ENCODE measurements at places on chromosomes 2 and 18.
A peak's percentile ranks its signal among the peaks of the same experiment; 100 is the strongest.

GRCh38 chr2:174335254-174335987, 667 bp downstream of the SP9 start:
- DNase-seq, result peak; percentile 31

DNA sequence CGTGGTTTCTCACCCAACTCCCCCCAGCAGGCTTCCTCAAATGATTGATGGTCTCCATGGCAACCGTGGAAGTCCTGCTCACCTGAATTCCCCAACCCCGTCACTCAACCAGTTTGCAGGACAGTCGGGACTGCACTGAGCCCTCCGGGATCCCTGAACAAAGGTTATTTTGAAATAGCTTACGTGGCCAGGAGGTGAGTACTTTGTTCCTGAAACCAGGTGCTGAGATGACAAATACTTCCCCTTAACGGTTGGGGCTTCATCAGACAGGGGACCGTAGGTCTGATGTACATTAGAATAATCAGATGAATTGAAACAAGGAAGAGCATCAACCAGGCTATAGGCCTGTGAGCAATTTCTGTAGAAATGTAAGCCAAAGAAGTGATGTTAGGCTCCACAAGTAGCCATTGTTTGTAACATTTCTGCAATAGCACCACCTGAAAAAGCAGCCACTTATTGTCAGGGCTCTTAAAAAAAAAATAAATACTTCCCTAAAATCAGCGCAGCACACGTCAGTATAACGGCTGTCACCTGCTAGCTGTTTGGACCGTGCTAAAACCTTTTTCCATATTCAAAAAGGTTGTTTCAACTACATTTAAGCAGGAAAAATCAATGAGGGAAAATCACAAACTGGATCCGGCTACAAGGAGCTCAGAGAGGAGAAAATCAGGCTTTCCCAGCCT, 206.4 kb upstream of the ID2 start:
- no peak for DNase-seq

DNA sequence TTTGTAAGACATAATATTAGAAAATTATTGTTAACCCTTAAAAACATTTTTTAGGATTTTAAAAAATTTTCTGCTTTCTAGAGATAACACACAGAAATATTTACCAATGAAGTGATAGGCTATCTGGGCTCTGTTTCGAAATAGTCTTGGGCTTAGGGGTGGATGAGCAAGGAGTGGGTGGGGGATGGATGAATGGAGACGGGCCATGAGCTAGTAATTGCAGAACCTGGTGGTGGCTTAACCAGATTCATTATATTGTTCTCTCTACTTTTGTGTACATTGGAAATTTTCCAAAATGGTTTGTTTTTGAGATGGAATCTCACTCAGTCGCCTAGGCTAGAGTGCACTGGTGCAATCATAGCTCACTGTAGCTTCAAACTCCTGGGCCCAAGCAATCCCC, 89.6 kb downstream of the TCF7L1 start:
- DNase-seq, result no peak

GRCh38 chr18:715626-716025, 3.2 kb upstream of the ENOSF1 start:
- DNase-seq, result no peak

DNA sequence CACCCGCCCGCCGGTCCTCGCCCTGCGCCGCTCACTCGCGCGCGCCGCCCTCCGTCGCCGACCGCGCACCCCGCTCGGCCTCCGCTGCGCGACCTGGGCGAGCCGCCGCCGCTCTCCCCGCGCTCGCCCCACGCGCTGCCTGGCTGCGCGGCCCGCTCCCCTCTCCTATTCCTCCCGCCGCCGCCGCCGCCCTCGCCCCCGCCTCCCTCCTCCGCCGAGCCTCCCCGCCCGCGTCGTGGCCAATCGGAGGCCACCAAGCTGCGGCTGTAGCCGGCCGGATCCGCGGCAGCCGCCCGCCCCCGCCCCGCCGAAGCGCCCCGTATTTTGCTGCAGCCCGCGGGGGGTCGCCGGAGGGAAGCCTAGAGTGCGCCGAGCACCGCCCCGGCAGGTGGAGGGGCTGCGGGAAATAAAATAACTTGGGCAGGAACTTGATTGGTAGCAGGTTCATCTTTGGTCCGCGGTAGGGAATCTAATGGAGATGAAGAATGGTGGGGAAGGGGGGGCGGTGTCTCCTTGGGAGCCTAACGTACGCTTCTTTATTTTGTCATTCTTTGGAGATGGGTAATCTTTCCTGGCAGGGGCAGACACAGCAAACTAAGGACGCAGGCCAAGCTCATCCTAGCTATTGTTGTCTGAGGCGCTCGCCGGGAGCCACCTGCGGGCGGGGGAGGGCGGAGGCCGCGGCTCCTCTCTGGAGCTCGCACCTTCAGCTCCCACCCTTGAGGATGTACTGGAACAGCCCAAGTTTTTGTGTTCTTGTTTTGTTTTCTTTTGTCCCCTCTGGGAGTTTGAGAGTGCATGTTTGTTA, 1.1 kb upstream of the CDH2 start:
- peak; percentile 80 for DNase-seq

GRCh38 chr2:167943368-167943767, 304.0 kb downstream of the STK39 start:
- no peak for DNase-seq

DNA sequence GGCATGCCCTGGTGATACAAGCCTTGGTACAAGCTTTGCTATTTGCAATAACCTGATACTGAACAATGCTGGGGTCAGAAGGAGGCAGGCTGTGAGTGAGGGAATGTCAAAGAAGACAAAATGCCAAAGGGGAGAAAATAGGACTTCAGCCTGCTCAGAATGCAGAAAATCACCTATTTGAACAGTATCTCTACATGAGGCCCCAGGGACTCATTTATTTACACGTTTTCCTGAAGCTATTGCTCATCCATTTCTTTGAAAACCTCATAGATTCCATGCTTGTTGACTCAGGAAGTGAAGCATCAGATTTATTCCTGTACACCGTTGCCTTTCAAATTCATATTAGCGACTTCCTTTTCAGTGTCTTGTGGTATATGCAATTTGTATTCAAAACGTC, 69.4 kb upstream of the CBLN2 start:
- no peak for DNase-seq

DNA sequence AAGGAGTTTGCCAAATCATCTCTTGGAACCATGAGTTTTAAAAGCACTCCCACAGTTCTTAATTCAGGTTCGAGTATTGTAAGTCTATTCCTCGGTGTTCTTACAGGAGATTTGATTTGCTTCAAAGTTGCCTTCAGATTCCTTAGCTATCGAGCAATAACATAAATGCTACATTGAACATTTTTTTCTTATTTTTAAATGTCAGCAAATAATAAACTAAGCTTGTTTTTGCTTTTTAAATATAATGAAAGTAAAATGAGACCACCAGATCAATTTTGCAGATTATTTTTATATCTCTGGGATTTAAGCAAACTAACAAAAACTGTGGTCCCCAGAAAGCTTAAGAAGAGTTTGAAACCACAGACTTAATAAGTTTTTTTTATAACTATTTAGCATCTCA, 195.5 kb downstream of the LNPK start:
- DNase-seq, result no peak

DNA sequence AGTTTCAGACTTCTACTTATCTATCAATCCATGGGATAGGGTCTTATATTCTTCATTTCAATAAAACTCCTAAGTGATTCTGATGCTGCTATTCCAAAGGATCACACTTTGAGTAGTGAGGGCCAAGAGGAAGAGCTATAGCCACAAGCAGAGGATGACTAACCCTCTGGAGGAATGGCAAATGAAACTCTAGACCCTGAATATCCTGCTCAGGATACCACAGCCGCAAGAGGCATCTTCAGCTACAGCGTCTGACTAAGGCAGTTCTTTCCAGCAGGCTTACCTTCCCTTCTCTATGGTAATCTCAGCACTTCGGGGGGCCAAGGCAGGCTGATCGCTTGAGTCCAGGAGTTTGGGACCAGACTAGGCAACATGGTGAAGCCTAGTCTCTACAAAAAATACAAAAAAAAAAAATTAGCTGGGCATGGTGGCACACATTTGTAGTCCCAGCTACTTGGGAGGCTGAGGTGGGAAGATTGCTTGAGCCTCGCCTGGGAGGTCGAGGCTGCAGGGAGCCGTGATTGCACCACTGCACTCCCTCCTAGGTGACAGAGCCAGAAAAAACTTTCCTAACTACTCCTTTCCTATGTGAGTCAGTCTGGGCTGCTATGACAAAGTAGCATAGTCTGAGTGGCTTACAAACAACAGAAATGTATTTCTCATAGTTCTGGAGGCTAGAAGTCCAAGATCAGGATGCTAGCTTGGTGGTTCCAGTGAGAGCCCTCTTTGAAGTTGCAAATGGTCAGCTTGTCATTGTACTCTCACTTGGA, 371.9 kb downstream of the IRS1 start:
- no peak for DNase-seq

DNA sequence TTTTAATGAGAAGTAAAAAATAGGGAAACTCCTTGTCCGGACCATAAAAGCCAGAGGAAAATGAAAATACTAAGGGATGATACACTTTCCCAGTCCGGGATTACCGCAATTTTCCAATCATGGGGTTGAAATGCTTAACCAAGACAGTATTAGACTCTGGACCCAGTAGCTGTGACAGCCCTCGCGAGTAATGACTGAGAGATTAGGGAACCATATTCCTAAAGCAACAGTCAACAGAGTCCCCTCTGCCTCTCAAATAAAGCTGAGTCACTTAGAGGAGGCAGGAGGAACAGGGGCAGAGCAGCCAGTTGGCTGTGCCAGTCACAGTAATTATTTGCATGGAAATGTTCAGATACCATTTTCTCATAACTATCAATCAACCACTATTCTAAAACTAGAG, 34.8 kb downstream of the GPATCH11 start:
- DNase-seq, result no peak

GRCh38 chr18:8520266-8520665, 89.0 kb upstream of the RAB12 start:
- no peak for DNase-seq

GRCh38 chr2:236646871-236647270, 77.2 kb downstream of the ACKR3 start:
- DNase-seq, result no peak

DNA sequence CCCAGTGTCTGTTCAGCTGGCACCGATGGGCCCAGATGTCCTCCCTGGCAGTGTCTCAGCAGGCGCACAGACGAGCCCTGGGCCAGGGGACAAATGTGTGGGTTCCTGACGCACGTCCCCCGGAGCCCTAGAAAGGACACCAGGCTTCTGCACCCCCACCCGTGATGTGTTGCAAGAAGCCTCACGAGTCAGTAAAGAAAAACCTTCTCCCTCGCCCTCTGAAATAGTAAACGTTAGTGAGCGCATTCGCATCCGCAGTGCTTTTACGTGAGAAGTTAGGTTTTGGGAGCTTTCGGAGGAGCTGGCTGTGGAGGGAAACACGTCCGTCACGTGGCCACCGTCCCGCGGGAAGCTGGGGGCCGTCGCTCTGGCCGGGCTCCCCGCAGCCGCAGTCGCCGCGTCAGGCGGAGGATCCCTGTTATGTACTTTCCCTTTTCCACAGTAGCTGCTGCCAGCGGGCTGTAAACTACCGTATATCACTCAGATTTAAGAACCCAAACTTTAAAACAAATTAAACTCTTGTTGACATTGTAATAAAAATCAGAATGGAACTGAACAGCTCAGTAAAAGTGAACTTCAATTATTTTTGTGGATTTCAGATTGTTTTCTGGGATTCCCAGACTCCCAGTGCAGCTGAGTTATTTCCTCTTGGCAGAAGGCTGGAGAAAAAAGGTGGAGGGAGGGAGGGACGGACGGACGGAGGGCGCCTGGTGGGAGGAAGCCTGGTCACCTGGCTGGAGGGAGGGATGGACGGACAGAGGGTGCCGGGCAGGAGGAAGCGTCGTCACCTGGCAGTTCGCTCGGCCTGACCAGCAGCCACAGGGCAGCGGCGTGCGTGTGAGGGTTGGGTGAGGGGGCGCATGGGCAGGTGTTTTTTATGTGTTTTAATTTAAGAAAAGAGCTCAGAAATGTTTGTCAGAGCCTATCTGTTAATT, 112.1 kb downstream of the NFATC1 start:
- DNase-seq, result no peak

DNA sequence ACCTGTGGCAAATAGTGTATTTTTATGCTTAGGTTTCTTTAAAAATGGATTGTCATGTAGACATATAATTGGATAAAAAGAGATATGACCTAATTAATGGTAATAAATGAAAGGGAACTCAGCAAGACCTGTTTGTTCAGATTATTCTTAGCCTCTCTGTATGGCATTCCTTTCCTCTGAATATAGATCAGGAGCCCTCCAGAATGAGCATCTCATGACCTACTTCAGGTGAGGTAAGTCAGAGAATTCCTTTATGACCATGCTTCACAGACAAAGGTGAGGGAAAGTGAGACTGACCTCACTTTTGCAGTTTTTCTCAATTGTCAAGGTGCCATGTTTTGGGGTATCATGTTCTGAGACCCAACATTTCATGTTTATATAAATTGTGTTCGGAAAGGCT, 1744.3 kb upstream of the PIK3C3 start:
- DNase-seq, result no peak

- DNase-seq, result no peak
Measured at GRCh38 chr2:239078128-239078924, 230.4 kb downstream of the TWIST2 start.

GRCh38 chr2:33342171-33342570, 134.3 kb upstream of the RASGRP3 start:
- DNase-seq, result no peak

- DNase-seq, result no peak
Measured at GRCh38 chr2:217301142-217301925, 441.5 kb upstream of the TNP1 start.

GRCh38 chr18:12777500-12777944, 74.7 kb downstream of the PSMG2 start:
- no peak for DNase-seq

DNA sequence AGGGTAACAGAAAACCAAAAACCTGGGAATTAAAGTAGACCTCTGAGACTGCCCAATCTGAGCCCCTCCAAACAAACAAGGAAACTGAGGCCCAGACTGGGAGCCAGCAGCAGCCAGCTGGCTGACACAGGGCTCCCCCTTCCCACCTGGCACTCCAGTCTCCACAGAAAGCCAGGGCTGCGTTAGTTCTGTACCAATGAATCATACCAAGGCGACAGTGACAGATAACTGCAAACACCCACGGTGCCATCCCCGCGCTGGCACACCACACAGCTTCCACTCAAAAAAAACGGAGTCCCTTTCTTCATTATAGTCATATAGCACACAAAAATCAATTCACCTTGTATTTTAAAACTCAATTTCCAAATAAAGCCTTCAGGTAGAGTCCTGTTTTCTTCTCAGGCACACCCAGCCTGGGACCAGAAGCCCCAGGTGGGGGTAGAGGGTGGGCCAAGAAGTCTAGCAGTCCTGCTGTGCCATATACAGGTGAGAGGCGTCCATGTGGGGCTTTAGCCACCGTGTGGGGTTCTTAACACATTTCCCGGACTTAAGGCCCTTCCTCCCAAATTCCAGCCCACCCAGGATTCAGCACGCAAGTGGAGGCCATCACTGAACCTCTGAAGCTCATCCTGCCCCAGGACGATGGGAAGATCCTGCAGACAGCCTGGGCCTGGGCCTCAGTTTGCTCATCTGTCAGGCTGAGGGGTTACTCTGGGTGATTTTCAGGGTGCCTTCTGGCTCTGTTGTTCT, 1.2 kb downstream of the PER2 start:
- no peak for DNase-seq

GRCh38 chr18:52343731-52344340, 3.8 kb downstream of the DCC start:
- no peak for DNase-seq
